ENCODE measurements at places on chromosomes 13 and 19.

- peak; percentile 66 for DNase-seq
These were observed 337 bp upstream of the FXYD7 start for GRCh38 chr19:35142606-35143230.

GRCh38 chr19:29873801-29874575, 62.2 kb downstream of the CCNE1 start:
- DNase-seq, result no peak

DNA sequence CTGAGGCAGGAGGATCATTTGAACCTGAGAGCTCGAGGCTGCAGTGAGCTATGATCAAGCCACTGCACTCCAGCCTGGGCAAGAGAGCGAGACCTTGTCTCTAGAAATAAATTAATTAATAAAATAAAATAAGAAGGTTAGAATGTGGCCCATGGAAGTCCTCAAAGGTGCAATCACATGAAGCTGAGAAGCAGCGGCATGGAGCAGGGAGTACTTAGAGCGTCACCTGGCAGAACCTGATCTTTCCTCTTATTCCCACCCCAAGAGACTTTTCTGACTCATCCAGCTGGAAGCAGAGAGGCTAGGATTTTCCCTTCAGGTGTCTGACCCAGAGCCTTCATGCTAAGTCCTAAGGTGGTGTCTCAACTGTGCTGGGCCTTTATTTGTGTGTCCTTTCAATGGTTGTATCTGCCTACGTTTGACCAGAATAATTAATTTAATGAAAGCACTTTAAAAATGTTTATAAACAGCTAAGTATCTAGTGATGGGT, 8.9 kb upstream of the MRPS31 start:
- no peak for DNase-seq

DNA sequence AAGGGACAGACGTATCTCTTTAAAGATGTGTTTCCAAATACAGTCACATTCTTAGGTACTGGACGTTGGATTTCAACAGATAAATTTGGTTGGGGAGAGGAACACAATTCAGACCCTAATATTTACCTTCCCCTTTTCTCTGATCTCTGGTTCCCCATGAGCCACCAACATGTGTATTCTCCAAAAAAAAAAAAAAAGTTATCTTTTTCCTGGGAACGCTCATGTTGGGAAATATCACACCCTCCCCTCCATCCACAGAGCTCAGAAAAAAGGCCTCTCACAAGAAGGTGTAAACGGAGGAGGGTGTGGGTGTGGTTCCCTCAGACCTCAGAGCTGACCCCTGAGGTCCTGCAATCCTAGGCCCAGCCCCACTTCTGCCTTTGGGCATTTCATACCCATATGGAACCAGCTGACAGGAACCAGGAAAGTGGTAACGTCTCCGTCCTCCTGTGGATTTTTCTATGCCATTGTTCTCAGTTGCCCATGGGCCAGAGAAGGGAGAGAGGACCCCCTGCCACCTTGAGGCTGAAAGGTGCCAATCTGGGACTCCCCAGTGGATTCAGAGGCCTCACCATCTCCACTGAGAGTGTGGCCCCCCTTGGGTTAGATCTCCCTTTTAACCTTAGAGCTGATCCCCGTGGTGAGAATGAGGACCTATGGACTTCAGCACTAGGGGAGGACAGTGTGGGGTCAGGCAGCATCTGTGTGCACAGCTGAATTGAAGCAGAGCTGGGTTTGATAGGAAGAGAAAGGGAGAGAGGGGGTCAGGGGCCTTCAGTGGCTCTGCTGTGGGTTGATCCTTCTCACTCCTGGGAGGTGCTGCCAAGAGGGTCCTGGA, 8.4 kb upstream of the SIGLEC12 start:
- no peak for DNase-seq

DNA sequence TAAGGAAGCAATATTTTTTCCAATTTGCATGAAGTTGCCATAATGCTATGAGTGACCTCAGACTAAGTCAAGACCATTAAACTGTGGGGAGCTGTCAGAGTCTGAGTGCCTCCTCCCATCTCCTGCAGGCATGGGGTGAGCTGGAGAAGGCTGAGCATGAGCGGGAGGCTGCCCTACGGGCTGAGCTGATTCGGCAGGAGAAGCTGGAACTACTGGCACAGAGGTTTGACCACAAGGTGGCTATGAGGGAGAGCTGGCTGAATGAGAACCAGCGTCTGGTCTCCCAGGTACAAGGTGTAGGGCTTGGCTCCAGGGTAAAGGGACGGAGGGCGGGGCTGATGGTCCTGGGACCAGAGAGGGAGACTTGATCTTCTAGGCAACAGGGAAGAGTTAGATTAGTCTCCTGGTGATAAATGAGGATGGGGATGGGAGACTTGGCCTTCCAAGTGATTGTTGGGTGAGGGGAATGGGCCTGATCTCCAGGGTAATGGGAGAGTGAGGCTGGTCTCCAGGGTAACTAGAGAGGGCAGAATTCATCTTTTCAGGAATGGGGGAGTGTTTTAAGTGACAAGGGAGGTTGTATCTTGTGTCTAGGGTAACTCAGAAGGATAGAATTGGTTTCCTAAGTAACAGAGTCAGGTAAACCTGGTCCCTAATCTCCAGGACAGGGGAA, 36.0 kb downstream of the SPTBN4 start:
- no peak for DNase-seq

- no peak for DNase-seq
These were observed 23.0 kb downstream of the GTF2F2 start for GRCh38 chr13:45143346-45143751.

- DNase-seq, result no peak
These were observed 31.5 kb downstream of the ERCC5 start for GRCh38 chr13:102877303-102877702.

GRCh38 chr19:1248139-1248785, at the start of gene MIDN:
Gene MIDN, plus strand, starts transcription at chr19:1248583. Its CDS starts 1,714 bp downstream, at chr19:1250297.
- DNase-seq, result peak; percentile 59

DNA sequence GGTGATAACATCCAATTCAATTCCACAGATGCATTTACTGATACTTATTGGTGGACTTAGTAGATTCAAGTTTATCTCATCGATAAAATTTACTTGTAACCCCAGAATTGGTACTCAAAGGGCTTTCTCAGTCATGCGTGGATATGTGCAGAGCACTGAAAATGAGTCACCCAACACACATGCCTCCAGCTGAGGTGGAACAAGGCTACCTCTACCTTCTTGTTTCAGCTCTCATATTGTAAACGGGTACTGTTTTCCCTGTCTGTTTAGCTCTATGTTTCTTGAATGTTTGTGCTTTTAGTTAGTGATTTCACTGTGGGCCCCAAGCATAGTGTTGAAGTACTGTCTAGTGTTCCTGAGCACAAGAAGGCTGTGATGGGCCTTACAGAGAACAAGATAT, 1.5 kb downstream of the LRRC63 start:
- no peak for DNase-seq

GRCh38 chr13:56356690-56357089, 784.0 kb upstream of the PRR20A start:
- no peak for DNase-seq

GRCh38 chr13:90500569-90500968, 846.9 kb upstream of the MIR17HG start:
- no peak for DNase-seq

DNA sequence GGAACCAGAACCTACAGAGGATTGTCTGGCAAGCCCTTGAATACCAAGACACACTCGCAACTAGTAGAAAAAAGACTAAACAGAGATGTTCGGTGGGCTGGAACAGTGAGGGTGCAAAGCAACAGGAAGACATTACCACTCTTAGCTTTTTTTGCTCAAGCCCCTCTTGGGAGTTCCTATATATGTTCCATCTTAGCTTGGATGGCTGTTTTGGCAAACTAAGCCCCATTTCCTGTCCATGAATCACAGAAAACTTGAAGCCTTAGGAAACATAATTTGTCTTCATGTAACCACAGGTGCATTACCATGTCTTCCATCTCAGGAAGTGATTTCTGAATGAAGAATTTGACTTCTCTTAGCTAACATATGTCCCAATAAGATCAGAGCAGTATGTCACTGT, 446.3 kb downstream of the OLFM4 start:
- DNase-seq, result no peak
